Stimulated activated CD8-positive, alpha-beta memory T cell treated with anti-CD3 and anti-CD28 coated beads, Interleukin-7, amount 100 ng/mL, for 4 hours (primary cell): ENCODE measurements at places on chromosomes 5 and 9.

GRCh38 chr5:139146809-139147482 lies 51.2 kb downstream of the SIL1 start:
- no peak for DNase-seq

DNA sequence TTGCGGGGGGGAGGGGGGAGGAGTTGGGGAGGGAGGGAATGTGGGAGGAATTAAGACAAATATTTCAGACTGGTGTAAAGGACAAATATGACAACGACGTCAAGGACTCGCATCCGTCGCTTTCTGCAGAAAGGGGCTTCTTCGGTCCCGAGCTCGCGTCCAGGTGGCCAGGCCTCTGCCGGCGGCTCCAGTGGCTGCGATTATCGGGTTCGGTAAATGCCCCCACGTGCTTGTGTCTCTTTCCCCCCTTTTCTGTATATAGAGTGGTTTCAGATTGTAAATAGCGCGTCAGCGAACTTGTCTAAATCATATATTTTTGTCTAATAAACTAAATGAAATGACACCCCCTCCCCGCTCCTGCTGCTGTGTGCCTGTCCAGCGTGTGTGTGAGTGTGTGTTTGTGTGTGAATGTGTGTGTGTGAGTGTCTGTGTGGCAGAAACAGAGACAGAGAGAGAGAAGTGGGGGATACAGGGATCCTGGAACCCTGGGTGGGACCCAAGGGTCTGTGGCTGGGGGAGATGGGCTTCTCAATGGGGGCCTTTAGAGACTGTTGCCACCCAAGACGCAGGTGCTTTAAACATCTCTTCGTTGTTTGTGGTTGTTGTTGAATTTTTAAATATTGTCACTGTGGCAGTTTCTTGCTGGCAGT lies 5.6 kb downstream of the IRX1 start:
- no peak for DNase-seq

DNA sequence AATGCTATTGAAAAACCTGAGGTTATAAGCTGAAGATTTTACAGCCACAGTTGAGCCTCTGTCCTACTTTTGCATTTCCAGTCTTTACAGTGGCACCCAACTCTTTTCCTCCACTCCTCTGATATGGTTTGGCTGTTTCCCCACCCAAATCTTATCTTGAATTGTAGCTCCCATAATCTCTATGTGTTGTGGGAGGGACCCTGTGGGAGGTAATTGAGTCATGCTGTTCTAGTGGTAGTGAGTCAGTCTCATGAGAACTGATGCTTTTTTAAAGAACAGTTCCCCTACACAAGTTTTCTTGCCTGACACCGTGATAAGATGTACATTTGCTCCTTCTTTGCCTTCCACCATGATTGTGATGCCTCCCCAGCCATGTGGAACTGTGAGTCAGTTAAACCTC lies 646.1 kb upstream of the SEMA6A start:
- no peak for DNase-seq

GRCh38 chr5:170303549-170303948 lies 6.0 kb upstream of the LCP2 start:
- no peak for DNase-seq

GRCh38 chr9:136854842-136855460 lies 2.8 kb downstream of the MAMDC4 start:
- DNase-seq = no peak

GRCh38 chr9:124465736-124466135 lies 15.5 kb downstream of the ADGRD2 start:
- DNase-seq = no peak

GRCh38 chr5:164302533-164303235 lies 797.3 kb downstream of the MAT2B start:
- DNase-seq = no peak

DNA sequence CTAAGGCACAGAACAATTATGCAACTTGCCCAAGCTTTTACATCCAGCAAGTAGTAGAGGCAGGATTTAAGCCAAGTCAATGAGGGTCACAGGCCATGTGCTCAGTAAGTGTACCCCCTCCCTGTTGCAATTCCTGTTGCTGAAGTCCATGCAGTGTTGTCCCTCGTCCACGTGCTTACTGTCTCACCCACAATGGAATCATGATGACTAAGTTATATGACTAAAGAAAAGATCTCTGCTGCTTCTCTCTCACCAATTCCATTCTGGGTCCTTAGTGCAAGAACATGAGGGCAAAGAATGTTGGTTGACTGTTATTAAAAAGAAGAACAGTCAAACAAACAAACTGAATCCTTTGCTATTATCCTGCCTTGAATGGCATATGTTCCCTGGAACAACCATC lies 233.6 kb upstream of the SLC24A2 start:
- no peak for DNase-seq

DNA sequence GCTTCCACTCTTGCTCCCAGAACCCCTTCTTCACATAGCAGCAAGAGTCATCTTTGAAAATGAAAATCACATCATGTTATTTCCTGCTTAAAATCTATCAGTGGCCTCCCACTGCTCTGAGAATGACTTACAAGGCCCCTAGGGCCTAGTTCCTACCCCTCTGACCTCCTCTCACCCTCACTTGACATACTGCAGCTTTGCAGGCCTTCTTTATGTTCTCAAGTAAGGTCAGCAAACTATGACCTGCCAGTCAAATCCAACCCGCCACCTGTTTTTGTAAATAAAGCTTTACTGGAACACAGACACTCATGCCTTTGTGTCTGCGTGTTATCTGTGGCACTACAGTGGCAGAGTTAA lies 185.7 kb downstream of the NR3C1 start:
- no peak for DNase-seq

DNA sequence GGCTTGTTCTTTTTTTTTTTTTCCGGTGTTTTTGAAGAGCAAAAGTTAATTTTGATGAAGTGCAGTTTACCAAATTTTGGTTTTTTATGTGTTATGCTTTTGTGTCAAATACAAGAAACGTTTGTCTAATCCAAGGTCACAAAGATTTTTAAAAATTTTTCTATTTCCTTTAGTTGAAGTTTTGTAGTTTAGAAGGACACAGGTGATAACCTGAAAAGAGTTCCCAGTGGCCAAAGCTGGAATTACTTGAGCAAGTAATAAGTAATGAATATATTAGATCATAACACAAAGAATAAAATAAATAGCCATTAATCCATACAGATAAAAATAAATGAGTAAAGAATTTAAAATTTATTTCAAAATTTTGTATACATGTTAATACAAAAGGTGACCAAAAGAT lies 71.5 kb downstream of the FCHO2 start:
- no peak for DNase-seq
